ENCODE measurements at places on chromosomes 16 and 17.

GRCh38 chr16:4327386-4328045 lies 11.6 kb downstream of the GLIS2 start:
- DNase-seq: no peak

DNA sequence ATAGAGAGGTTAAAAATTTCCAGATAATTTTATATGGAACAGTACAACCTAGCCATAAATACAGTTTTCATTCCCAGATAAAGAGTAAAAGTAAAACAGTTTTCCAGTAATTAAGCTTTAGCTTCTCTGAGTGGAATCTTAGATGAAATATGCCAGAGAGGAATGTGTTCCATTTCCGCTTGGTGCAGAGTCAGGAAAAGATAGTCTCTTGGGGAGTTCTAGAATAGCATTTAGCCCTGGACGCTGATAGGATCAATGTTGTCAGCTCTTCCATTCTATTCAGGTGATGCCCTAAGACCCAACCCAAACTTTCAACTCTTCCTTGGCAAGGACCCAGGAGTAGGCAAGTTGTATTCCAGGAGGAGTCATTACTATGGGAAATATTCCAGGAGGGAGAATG lies 30.9 kb upstream of the ABCA3 start:
- DNase-seq: no peak

DNA sequence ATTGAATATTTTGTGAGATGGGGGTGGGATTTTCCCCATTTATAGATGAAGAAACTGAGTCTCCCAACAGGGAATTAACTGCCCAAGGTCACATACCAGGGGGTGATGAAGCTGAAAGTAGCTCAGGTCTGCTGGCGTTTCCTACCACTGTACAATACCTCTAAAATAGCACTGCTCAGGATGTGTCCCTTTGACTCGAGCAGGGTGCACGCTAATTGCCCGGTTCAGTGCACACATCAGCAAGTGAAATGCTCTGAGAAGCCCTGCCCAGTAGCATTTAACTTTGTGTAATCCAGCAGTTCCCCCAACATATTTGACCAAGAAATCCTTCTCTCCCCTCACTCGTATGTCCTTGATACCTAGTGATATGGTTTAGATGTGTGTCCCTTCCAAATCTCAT lies 50.1 kb upstream of the DDX52 start:
- DNase-seq: no peak

DNA sequence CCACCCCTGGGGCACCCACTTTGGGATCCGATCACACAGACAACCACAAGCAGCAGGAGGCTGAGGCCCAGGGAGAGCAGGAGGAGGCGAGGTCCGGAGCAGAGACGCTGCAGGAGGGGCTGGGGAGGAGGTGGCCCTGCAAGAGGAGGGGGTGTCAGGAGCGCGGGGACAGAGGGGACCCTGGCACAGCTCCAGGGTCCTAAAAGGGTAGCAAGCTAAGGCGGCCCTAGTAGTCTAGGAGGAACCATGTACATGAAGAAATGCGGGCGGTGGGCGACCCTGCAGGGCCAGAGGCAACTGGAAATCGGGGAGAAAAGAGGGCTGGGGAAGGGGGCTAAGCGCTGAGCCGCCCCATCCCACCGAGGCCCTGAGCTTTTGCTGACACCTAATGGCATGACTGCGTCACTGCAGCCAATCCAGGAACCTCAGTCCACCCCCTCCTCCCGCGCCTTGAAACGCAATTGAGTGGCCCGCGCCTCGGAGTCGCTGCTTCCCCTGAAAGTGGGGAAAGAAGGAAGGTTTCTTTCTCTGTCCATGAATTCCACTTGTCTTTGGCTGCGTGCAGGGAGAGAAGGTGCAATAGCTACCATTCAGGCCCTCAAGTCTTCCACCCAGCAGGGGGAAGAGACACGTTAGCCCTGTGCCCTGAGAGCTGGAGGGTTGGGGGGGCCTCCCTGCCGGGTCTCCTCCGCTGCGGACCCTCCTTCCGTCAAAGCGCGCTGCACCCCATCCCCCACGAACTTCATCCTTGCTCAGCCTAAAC lies 1.8 kb downstream of the ASGR1 start:
- peak; percentile 85 for DNase-seq

DNA sequence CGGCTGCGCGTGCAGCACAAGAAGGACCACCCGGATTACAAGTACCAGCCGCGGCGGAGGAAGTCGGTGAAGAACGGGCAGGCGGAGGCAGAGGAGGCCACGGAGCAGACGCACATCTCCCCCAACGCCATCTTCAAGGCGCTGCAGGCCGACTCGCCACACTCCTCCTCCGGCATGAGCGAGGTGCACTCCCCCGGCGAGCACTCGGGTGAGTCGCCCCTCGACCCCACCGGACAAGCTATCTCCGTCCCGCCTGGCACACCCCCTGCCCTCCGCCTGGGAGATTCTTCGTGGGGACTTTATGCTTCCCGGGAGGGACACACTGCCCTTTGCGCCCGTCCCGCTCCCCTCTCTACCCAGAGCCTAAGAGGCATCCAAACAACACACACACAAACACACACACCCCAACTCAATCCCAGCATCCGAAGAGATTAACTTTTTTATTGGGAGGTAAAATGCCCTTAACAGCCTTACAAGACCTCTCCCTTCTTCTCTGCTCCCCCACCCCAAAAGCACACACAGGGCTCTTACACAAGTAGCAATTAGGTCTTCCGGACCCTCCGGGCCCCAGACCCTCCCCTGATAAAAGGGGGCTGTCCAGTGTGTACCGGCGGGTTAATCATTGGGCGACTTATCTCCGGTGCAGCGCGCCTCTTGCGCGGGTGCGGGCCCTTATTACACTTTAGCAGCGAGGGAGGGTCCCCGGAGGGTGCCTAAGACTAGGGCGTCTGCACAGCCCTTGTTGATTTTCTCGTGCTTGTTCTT lies 2.1 kb downstream of the SOX9 start:
- DNase-seq: no peak

GRCh38 chr16:53829186-53829747 lies 125.3 kb downstream of the FTO start:
- DNase-seq: no peak

- peak; percentile 46 for DNase-seq
These were observed 744 bp downstream of the JPH3 start for GRCh38 chr16:87602821-87603683.

DNA sequence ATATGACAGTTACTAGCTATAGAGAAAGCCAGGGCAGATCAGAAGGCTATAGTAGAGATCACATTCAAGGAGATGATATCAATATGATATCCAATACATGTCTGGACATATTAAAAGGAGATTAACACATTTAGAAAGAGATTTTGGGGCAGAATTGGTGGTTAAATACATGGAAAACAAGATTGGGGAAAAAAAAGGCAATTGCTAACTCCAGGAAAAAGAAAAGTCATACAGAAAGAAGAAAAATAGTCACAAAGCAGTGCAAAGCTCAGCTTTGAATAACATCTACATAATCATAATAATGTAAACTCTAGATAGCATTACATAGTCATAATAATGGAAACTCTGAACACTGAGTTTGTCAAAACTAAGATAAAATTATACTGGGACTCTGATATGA lies 40.6 kb downstream of the MYH11 start:
- DNase-seq: no peak

GRCh38 chr17:3794557-3795389 lies 6.2 kb downstream of the ITGAE start:
- DNase-seq: no peak

DNA sequence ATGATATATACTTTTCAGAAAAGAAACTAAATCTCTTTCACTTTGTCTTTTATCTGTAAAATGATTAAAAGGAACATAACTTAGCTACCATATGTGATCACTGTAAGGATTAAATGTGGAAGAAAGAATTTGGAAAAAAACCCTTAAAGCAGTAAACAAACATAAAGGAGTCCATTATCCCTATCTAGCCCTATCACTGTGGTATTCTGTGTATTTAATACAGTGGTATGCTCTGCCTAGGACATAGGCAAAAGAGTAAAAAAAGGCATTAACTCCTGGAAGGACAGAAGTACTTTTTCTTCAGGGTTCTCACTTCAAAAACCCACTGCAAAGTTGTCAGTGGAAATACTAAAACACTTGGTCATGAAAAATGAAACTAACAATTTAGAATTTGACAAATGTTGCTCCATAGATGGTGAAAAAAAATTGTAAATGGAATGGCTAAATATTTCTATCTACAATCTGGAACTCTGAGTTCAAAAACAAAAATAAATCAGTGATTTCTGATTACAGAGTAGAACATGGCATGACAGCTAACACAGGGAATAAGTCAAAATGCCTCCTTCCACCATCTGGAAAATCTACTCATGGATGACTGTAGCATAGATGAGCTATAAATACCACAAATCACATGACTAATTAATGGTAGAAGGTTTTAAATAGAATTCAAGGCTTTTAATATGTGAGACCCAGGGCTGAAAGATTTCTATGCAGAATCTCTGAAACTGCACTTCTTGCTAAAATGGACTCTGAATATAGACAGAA lies 140.1 kb downstream of the ITFG1 start:
- no peak for DNase-seq

- no peak for DNase-seq
These were observed 106.8 kb downstream of the BRIP1 start for GRCh38 chr17:61756561-61756960.

DNA sequence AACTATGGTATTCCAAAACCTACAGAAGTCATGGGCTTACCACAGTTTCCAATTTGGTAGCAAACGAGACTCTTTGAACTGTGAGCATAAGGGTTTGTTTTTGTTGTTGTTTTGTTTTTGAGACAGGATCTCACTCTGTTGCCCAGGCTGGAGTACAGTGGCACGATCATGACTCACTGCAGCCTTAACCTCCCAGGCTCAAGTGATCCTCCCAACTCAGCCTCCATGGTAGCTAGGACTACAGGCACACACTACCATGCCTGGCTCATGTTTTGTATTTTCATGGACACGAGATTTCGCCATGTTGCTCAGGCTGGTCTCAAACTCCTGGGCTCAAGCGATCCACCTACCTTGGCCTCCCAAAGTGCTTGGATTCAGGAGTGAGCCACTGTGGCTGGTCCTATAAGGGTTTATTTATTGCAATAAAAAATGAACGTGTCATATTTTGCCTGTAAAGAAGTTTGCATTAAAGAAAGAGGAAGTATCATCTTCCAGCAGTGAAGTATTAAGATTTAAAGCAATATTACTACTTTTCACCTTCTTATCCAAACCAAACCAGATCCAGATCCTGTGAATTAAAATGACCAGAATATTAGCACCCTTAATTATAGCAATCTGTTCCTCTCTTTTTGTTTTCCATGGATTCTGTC lies 37.2 kb downstream of the KCNJ2 start:
- DNase-seq: no peak

All from G401 (cell line).